Upper lobe of right lung (tissue), 1 donor: ENCODE measurements at places on chromosomes 3 and 15. TPM values are rescaled to one million over a fixed set of nuclear protein-coding genes. Genes with fewer than 3 reads are reported as not detected.

The RARB gene
- total RNA-seq = 5.8 TPM

The ADGRG7 gene
- total RNA-seq = not detected

The FBXW12 gene
- total RNA-seq = not detected

The FBXO40 gene
- total RNA-seq = 0.09 TPM

The DLEC1 gene
- total RNA-seq = 2.7 TPM

The PLAAT1 gene
- total RNA-seq = 0.96 TPM

The PPARG gene
- total RNA-seq = 80.7 TPM

The KIF23 gene
- 2.7 TPM for total RNA-seq

DNA sequence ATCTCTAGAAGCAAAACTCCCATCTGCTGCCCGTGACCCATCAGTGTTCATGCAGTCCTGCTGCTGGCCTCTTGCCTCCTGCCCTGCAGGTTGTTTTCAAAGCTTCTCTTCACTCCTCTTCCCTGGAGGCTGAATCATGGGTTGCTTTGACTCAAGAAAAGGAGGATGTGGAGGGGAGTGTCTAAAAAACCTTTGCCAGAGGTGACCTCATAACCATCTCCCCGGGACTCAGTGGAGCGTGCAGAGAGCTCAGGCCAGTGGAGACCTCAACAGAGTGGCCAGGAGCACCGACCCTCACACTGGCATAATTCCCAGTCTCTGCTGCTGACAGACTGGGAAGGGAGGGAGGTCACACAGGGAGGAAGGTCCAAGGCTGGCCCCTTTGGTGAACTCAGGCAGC is 60.9 kb upstream of the ITGA11 start:
- no peak for DNase-seq
- H3K4me3 ChIP-seq = no peak overlapping the region
- no peak overlapping the region for H3K27ac ChIP-seq

- no peaks in the 10 kb centered on the region for H3K36me3 ChIP-seq
- peak within 1 kb of the TSS; percentile 80 for H3K27ac ChIP-seq
- peak within 1 kb of the TSS; percentile 49 for H3K4me3 ChIP-seq
- H3K4me1 ChIP-seq = peaks cover 30% of the 10 kb centered on the region
- H3K27me3 ChIP-seq = no peaks in the 10 kb centered on the region
- DNase-seq = no peak
Observed at GRCh38 chr3:15797642-15798303, at the start of gene ANKRD28. TSS of gene ANKRD28 (minus strand) at chr3:15797979. CDS start at chr3:15796521, 1,458 bp downstream.

GRCh38 chr3:51375136-51375535 is 10.0 kb upstream of the MANF start:
- H3K36me3 ChIP-seq = no peaks in the 10 kb centered on the region
- no peak overlapping the region for H3K4me3 ChIP-seq
- no peak overlapping the region for H3K27ac ChIP-seq
- no peak for DNase-seq
- H3K4me1 ChIP-seq = no peaks in the 10 kb centered on the region

GRCh38 chr15:55257938-55258337 is 31.7 kb downstream of the RAB27A start:
- H3K27ac ChIP-seq = no peak overlapping the region
- DNase-seq = no peak
- H3K27me3 ChIP-seq = no peaks in the 10 kb centered on the region
- no peak overlapping the region for H3K4me3 ChIP-seq

DNA sequence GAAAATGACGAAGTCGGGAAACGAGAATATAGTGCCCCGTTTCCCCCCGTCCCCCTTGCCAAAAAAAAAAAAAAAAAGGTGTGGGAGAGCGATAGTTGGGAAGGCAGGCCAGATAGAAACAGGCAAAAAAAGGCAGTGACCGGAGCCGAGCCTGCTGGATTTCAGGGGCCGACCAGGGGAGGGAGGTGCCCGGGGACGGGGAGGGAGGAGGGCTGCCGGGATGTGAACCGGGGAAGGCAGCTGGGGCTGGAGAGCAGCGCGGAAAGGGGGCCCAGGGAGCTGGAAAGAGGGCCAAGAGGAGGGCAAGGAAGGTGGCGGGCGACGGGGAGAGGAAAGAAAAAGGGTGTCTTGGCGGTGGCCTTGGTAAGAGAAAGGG is 837 bp downstream of the LRRN1 start:
- peak overlapping the region; percentile 56 for H3K4me3 ChIP-seq
- H3K27me3 ChIP-seq = no peaks in the 10 kb centered on the region
- no peak overlapping the region for H3K27ac ChIP-seq
- peak; percentile 70 for DNase-seq
- H3K36me3 ChIP-seq = no peaks in the 10 kb centered on the region

DNA sequence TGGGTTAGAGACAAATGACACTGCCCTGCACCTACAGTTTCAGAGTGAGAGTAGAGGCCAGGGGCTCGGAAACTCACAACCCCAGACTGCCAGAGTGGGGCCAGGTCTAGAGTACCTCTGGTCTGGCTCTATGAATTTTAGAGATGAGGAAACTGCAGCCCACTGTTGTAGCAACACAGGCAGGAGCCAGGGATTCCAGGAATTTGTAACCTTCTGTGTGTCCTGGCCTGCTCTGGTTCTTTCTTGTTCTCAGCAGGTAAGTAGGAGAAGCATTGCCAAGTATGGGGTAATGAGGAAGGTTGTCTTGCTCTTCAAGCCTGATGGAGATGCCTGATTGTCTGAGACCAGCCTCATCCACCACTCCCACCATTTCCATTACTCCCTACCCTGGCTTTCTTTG is 221.8 kb downstream of the UACA start:
- no peak for DNase-seq
- no peak overlapping the region for H3K27ac ChIP-seq
- no peak overlapping the region for H3K4me3 ChIP-seq
- H3K36me3 ChIP-seq = no peaks in the 10 kb centered on the region
- H3K4me1 ChIP-seq = no peaks in the 10 kb centered on the region
- peaks cover 6% of the 10 kb centered on the region for H3K27me3 ChIP-seq

- peaks cover 19% of the 10 kb centered on the region for H3K4me1 ChIP-seq
- no peak overlapping the region for H3K27ac ChIP-seq
- H3K36me3 ChIP-seq = no peaks in the 10 kb centered on the region
Observed at GRCh38 chr3:37886395-37886794, 24.7 kb downstream of the CTDSPL start.

- no peak overlapping the region for H3K4me3 ChIP-seq
- no peak for DNase-seq
- no peaks in the 10 kb centered on the region for H3K4me1 ChIP-seq
- no peak overlapping the region for H3K27ac ChIP-seq
- H3K36me3 ChIP-seq = peaks cover 18% of the 10 kb centered on the region
Observed at GRCh38 chr3:129469026-129469425, 29.0 kb downstream of the IFT122 start.

GRCh38 chr15:31485431-31485830 is 158.8 kb downstream of the KLF13 start:
- H3K27me3 ChIP-seq = peaks cover 11% of the 10 kb centered on the region
- H3K27ac ChIP-seq = no peak overlapping the region
- H3K36me3 ChIP-seq = no peaks in the 10 kb centered on the region
- peaks cover 20% of the 10 kb centered on the region for H3K4me1 ChIP-seq

- H3K36me3 ChIP-seq = no peaks in the 10 kb centered on the region
- H3K27me3 ChIP-seq = no peaks in the 10 kb centered on the region
- DNase-seq = no peak
- no peak overlapping the region for H3K27ac ChIP-seq
Observed at GRCh38 chr15:81032818-81033217, 32.1 kb downstream of the TLNRD1 start.

DNA sequence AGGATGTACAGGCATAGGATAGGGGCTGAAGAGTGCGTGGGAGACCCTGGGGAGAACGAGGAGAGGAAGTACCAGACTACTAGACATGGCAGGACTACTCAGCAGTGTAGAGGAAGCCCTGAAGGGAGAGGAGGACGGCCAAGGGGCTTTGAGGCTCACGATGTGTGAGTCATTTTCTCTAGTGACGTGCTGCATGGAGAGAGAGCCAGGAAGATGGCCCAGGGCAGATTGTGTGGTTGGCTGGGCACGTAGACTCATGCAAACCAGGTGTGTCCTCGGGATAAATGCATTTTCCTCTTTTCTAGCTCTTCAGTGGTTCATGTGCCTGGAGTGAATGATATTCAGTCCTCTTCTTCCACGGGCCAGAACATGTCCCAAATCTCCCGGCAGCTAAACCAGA is 115.0 kb upstream of the ABHD17C start:
- DNase-seq = no peak
- H3K27me3 ChIP-seq = no peaks in the 10 kb centered on the region
- no peaks in the 10 kb centered on the region for H3K4me1 ChIP-seq
- no peak overlapping the region for H3K27ac ChIP-seq

GRCh38 chr15:35944945-35945585 is 399.1 kb upstream of the DPH6 start:
- no peak overlapping the region for H3K27ac ChIP-seq
- no peak for DNase-seq
- no peak overlapping the region for H3K4me3 ChIP-seq
- H3K36me3 ChIP-seq = no peaks in the 10 kb centered on the region
- no peaks in the 10 kb centered on the region for H3K27me3 ChIP-seq

DNA sequence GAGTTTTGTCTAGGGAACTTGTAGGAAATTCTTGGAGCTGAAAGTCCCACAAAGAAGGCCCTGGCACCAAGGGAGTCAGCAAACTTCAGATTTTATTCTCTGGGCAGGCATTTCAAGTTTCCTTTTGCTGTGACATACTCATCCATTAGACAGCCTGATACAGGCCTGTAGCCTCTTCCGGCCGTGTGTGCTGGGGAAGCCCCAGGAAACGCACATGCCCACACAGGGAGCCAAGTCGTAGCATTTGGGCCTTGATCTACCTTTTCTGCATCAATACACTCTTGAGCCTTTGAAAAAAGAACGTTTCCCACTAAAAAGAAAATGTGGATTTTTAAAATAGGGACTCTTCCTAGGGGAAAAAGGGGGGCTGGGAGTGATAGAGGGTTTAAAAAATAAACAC is 15.0 kb downstream of the TIGIT start:
- no peak for DNase-seq
- H3K4me3 ChIP-seq = no peak overlapping the region
- no peaks in the 10 kb centered on the region for H3K4me1 ChIP-seq
- no peak overlapping the region for H3K27ac ChIP-seq

DNA sequence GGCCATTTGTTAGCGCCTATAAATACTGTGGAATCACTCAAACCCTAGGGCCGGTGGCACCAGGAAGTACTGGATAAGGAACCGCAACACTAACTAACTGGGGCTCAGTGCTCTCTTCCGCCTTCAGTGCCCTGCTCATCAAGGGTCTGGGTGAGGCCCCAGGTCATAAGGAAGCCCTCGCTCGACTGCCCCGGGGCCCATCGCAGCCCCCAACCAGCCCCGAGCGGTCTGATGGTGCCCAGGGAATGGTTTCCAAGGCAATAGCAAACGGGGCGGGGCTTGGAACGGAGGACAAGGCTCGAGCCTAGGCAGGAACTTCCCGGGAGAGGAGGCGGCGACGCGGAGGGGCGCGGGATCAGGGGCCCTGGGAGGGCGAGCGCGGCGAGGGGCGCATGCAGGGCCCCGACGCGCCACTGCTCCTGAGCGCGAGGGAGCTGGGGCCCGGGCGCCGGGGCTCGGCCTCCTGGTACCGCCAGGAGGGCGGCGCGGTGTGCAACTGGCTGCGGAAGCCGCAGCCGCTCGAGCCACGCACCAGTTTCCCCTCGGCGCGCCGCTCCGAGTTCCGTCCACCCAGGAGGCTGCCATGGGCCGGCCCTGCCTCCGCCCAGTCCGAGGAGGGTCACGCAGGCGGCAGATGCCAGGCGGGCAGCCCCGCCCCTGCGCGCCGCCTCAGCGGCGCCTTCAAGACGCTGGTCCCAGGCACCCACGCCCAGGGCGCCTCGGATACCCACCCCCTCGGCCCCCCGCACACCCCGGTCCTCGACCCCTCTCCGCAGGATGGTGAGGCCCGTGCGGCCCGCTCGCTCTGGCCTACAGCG is at the start of gene TTLL3:
TSS of gene TTLL3 (plus strand) at position 648 of the 818 bp plus-strand sequence. CDS start 400 bp downstream, outside the sequence.
- peaks cover 13% of the 10 kb centered on the region for H3K4me1 ChIP-seq
- peak; percentile 91 for DNase-seq
- H3K4me3 ChIP-seq = peak within 1 kb of the TSS; percentile 75
- H3K27ac ChIP-seq = peak within 1 kb of the TSS; percentile 94

GRCh38 chr3:56369914-56370313 is 98.4 kb downstream of the ERC2 start:
- no peak overlapping the region for H3K27ac ChIP-seq
- H3K4me1 ChIP-seq = no peaks in the 10 kb centered on the region
- no peaks in the 10 kb centered on the region for H3K36me3 ChIP-seq
- no peak overlapping the region for H3K4me3 ChIP-seq
- no peak for DNase-seq

- no peak overlapping the region for H3K4me3 ChIP-seq
- no peak overlapping the region for H3K27ac ChIP-seq
- H3K27me3 ChIP-seq = no peaks in the 10 kb centered on the region
- peaks cover 3% of the 10 kb centered on the region for H3K4me1 ChIP-seq
- no peak for DNase-seq
- H3K36me3 ChIP-seq = no peaks in the 10 kb centered on the region
Observed at GRCh38 chr15:39511000-39511915, 69.6 kb upstream of the THBS1 start.
